Fibroblast of skin of left biceps (primary cell): ENCODE measurements at places on chromosomes 5 and 9.

DNA sequence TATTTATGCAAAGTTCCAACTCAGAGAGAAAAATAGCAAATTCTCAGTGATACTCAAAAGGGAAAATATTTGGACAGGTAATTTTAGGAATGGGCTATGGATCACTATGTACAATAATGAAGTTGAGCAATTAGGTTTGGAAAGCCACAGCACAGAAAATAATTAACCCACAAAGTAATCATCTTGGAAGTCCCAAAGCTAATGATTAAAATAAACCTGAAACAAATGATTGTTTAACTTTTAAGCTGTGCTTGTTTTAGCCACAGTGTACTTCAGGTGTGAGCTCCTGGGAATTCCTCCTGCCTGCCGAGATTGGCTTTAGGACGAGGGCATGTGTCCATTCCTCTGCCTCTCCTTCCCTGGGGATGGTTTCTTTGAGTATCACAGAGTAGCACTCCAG, 403.9 kb downstream of the ZSWIM6 start:
- no peak for DNase-seq

GRCh38 chr5:176407456-176408251, 8.7 kb downstream of the CLTB start:
- DNase-seq: no peak

- DNase-seq: no peak
Measured at GRCh38 chr5:35823347-35824098, 33.2 kb upstream of the IL7R start.

DNA sequence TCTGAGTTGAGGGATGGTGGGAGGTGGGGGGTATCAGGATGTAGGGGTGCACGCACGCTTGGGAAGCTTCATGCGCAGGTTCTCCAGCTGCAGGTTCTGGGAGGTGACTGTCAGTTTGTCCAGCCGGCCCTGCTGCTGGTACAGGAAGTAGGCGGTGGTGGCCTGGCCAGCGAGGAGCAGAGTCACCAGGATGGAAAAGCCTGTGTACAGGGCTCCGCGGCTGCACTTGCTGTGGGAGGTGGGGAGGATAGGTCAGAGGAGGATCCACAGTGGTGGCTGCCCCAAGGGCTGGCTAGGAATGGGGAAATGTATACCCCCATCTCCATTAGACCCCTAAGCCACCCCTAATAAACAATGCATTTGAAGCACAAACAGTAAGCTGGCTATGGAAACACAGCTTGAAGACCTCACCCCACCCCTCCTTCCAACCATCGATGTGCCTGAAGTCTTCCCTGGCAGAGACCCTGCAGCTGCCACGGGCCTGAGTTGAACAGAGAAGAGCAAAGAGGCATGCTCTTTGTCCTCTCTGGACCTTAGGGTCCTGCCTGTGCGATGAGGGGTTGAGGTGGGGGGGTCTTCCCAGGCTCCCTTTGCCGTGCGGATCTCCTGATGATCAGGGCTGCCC, 5.5 kb downstream of the CD74 start:
- no peak for DNase-seq

- DNase-seq: no peak
Measured at GRCh38 chr5:20678386-20678785, 690.4 kb upstream of the CDH18 start.

GRCh38 chr5:134918861-134919260, 13.9 kb downstream of the PCBD2 start:
- DNase-seq: no peak

DNA sequence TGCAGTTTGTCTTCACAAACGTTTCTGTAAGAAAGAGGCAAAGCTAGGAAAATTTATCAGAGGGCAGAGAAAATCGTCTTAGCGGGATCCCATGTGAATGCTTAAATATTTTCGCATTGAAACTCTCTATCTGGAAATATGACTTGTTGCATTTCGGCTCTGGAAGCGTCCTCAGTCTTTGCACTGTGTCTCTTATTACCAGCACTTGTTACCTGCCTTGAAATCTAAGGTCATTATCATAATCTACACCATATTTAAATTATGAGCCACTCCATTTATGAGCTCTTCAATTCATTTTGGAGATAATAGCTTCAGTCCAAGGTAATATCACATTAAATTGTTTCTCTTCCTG, 1.4 kb downstream of the EGFLAM start:
- DNase-seq: no peak
